ENCODE measurements at places on chromosomes 6 and 20. TPM values are rescaled to one million over a fixed set of nuclear protein-coding genes. Genes with fewer than 3 reads are reported as not detected.

EYA4 gene
- total RNA-seq, result 1.7 TPM

MTG2 gene
- 24.6 TPM for total RNA-seq

- no peak for DNase-seq
- no peaks in the 10 kb centered on the region for H3K36me3 ChIP-seq
- no peaks in the 10 kb centered on the region for H3K27me3 ChIP-seq
Measured at GRCh38 chr20:3404402-3404801, 3.1 kb downstream of the DNAAF9 start.

GRCh38 chr6:75224303-75224926, 18.6 kb upstream of the COL12A1 start:
- H3K27ac ChIP-seq, result no peak overlapping the region
- no peaks in the 10 kb centered on the region for H3K4me1 ChIP-seq
- DNase-seq, result no peak
- no peaks in the 10 kb centered on the region for H3K27me3 ChIP-seq
- H3K4me3 ChIP-seq, result no peak overlapping the region
- H3K36me3 ChIP-seq, result no peaks in the 10 kb centered on the region

RNF39 gene
- not detected for total RNA-seq

GPX5 gene
- total RNA-seq, result not detected

GRCh38 chr20:53163486-53163885, 191.3 kb downstream of the TSHZ2 start:
- no peak overlapping the region for H3K4me3 ChIP-seq
- no peak for DNase-seq
- H3K4me1 ChIP-seq, result no peaks in the 10 kb centered on the region
- H3K27ac ChIP-seq, result no peak overlapping the region
- no peaks in the 10 kb centered on the region for H3K27me3 ChIP-seq
- H3K36me3 ChIP-seq, result no peaks in the 10 kb centered on the region

- no peak overlapping the region for H3K4me3 ChIP-seq
- DNase-seq, result no peak
- H3K4me1 ChIP-seq, result no peaks in the 10 kb centered on the region
- H3K36me3 ChIP-seq, result no peaks in the 10 kb centered on the region
- H3K27ac ChIP-seq, result no peak overlapping the region
- no peaks in the 10 kb centered on the region for H3K27me3 ChIP-seq
Measured at GRCh38 chr6:168862346-168862980, 391.2 kb downstream of the THBS2 start.

DNA sequence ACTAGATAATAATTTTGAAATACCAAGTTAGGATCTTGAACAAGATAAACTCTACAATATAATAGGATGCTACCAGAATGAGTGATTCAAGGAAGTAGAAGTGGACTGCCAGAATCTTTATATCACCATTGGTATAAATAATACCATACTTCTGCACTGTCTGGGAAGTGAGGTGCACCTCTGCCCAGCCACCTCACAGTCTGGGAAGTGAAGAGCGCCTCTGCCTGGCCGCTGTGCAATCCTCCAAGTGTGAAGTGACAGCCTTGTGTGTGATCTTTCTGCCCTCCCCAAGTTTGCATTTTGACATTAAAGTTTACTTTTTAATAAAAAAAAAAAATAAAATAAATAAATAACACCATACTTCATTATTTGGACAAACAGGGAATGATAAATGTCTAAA, 18.8 kb downstream of the LATS1 start:
- peaks cover 2% of the 10 kb centered on the region for H3K36me3 ChIP-seq
- no peak for DNase-seq
- no peak overlapping the region for H3K4me3 ChIP-seq
- H3K4me1 ChIP-seq, result no peaks in the 10 kb centered on the region
- H3K27ac ChIP-seq, result no peak overlapping the region
- H3K27me3 ChIP-seq, result no peaks in the 10 kb centered on the region

DNA sequence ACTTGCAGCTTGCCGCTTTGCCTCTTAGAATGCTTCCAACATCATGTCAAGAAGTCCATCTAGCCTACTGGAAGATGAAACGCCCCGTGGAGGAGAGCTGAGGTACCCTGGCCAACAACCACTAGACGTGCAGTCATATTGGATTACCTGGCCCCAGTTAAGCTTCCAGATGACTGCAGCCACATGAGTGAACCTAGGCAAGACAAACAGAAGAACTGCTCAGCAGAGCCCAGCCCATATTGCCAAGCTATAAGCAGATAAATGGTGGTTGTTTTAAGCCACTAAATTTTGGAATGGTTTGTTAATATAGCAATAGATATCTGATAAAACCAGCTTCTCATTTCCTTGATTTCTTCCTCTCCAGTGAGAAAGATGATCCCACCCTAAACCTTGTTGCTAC, 4.7 kb upstream of the DLK2 start:
- H3K4me3 ChIP-seq, result no peak overlapping the region
- H3K4me1 ChIP-seq, result no peaks in the 10 kb centered on the region
- no peaks in the 10 kb centered on the region for H3K36me3 ChIP-seq
- no peak overlapping the region for H3K27ac ChIP-seq
- DNase-seq, result no peak

MEP1A gene
- total RNA-seq, result not detected

DNA sequence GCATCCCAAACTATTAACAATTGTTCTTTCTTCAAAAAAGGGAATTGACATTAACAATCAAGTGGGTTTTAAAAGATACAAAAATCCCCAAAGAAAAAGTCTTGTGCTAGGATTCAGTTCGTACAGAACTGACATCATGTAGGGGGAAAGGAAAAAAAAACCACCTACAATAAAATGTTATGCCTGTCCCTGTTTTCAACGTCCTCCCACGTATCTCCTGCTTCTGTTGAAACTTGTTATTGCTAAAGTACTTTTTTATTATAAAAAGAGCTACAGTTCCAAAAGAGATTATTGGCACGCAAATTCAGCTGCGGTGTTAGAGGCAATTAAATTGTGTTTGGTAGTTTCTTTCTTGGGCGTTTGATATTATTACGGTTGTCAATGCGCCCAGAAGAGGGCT, 102.8 kb upstream of the PHACTR1 start:
- no peak for DNase-seq
- no peak overlapping the region for H3K4me3 ChIP-seq
- H3K36me3 ChIP-seq, result no peaks in the 10 kb centered on the region
- no peaks in the 10 kb centered on the region for H3K4me1 ChIP-seq
- H3K27me3 ChIP-seq, result no peaks in the 10 kb centered on the region

NDUFAF5 gene
- 27.0 TPM for total RNA-seq

GRCh38 chr6:83696674-83697073, 12.2 kb downstream of the SNAP91 start:
- peaks cover 1% of the 10 kb centered on the region for H3K4me1 ChIP-seq
- no peaks in the 10 kb centered on the region for H3K27me3 ChIP-seq
- H3K27ac ChIP-seq, result no peak overlapping the region
- no peak for DNase-seq

GNAS-AS1 gene
- 1.2 TPM for total RNA-seq

ADGRF5 gene
- 34.6 TPM for total RNA-seq

GRCh38 chr6:70717038-70717801, 49.5 kb downstream of the SMAP1 start:
- no peak overlapping the region for H3K27ac ChIP-seq
- H3K4me3 ChIP-seq, result no peak overlapping the region
- no peaks in the 10 kb centered on the region for H3K36me3 ChIP-seq
- DNase-seq, result no peak
- no peaks in the 10 kb centered on the region for H3K27me3 ChIP-seq
- H3K4me1 ChIP-seq, result peaks cover 1% of the 10 kb centered on the region

DNA sequence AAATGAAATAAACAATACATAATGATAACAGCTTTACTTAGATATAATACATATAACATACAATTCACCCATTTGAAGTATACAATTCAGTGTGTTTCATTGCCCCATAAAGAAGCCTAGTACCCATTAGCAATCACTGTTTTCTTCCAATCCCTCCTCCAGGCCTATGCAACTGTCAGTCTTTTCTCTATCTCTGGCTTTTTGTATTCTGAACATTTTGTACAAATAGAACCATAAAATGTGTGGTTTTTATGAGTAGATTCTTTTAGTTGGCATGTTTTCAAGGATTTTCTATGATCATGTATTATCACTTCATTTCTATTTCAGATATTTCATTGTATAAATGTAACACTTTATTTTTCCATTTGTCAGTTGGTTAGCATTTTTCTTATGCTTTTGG, 54.6 kb upstream of the MYO6 start:
- no peaks in the 10 kb centered on the region for H3K4me1 ChIP-seq
- no peak overlapping the region for H3K27ac ChIP-seq
- H3K27me3 ChIP-seq, result no peaks in the 10 kb centered on the region

WFDC5 gene
- total RNA-seq, result not detected

DNA sequence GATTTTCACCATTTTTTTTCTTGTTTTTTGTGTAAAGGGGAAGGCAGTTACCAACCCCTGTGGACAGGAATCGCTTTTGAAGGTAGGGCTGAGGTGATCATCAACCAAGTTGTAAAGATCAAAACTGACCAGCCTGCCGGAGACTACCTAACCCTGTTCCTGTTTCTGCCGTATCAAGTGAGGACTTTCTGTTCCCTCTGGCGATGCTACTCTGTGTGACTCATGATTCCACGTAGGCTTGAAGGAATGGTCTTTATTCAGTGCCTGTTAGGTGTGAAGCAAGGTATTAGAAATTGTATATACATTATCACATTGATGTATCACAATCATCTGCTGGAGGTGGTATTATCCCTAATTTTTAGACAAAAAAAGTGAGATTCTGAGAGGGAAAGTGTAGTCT, 161.3 kb downstream of the SOX4 start:
- H3K27ac ChIP-seq, result no peak overlapping the region
- H3K27me3 ChIP-seq, result no peaks in the 10 kb centered on the region
- no peaks in the 10 kb centered on the region for H3K36me3 ChIP-seq
- H3K4me3 ChIP-seq, result no peak overlapping the region
- H3K4me1 ChIP-seq, result no peaks in the 10 kb centered on the region
- DNase-seq, result no peak

- DNase-seq, result peak; percentile 80
- H3K27me3 ChIP-seq, result no peaks in the 10 kb centered on the region
- H3K27ac ChIP-seq, result peak overlapping the region; percentile 60
- no peaks in the 10 kb centered on the region for H3K4me1 ChIP-seq
- H3K4me3 ChIP-seq, result peak overlapping the region; percentile 87
Measured at GRCh38 chr6:32189742-32190053, 304 bp downstream of the PBX2 start.

GRCh38 chr6:41371992-41372831, 36.8 kb downstream of the NCR2 start:
- no peaks in the 10 kb centered on the region for H3K4me1 ChIP-seq
- no peaks in the 10 kb centered on the region for H3K27me3 ChIP-seq
- no peak for DNase-seq
- no peak overlapping the region for H3K27ac ChIP-seq

DNA sequence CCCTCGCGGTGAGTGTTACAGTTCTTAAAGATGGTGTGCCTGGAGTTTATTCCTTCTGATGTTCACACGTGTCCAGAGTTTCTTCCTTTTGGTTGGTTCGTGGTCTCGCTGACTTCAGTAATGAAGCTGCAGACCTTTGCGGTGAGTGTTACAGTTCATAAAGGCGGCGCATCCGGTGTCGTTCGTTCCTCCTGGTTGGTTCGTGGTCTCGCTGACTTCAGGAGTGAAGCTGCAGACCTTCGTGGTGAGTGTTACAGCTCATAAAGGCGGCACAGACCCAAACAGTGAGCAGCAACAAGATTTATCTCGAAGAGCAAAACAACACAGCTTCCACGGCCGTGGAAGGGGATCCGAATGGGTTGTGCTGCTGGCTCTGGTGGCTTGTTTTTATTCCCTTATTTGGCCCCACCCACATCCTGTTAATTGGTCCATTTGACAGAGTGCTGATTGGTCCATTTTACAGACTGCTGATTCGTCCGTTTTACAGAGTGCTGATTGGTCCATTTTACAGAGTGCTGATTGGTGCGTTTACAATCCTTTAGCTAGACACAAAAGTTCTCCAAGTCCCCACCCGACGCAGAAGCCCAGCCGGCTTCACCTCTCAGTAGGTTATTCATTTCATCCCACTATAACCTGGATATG, 48.2 kb upstream of the ARG1 start:
- no peak overlapping the region for H3K27ac ChIP-seq
- DNase-seq, result no peak
- no peak overlapping the region for H3K4me3 ChIP-seq

C4B gene
- total RNA-seq, result 225 TPM

DNA sequence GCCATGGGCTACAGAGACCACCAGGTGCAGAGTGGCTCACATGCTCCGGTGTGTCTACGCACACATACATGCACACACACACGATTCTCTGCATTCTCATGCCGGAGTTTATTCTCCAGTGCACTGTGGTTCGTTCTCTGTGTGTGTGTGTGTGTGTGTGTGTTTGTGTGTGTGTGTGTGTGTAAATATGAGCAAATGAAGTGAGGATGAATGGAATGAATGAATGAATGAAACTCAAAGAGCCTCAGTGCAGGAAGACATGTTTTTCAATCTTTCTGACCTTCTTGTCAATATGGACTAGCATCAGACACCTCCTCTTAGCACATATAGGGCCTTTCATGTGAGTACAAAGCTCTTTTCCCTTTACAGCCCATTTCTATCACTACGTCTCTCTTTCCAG, 1.6 kb downstream of the TMEM74B start:
- no peak overlapping the region for H3K4me3 ChIP-seq
- H3K36me3 ChIP-seq, result no peaks in the 10 kb centered on the region
- H3K27ac ChIP-seq, result no peak overlapping the region
- no peaks in the 10 kb centered on the region for H3K4me1 ChIP-seq

- H3K4me3 ChIP-seq, result no peak overlapping the region
- DNase-seq, result peak; percentile 88
- H3K4me1 ChIP-seq, result no peaks in the 10 kb centered on the region
- no peaks in the 10 kb centered on the region for H3K36me3 ChIP-seq
Measured at GRCh38 chr20:62617711-62618483, 24.4 kb upstream of the SLCO4A1 start.

HTR1E gene
- total RNA-seq, result not detected

- no peak overlapping the region for H3K27ac ChIP-seq
- no peak for DNase-seq
- H3K4me1 ChIP-seq, result no peaks in the 10 kb centered on the region
- H3K36me3 ChIP-seq, result no peaks in the 10 kb centered on the region
Measured at GRCh38 chr6:157294654-157295053, 28.7 kb downstream of the TMEM242 start.

DNA sequence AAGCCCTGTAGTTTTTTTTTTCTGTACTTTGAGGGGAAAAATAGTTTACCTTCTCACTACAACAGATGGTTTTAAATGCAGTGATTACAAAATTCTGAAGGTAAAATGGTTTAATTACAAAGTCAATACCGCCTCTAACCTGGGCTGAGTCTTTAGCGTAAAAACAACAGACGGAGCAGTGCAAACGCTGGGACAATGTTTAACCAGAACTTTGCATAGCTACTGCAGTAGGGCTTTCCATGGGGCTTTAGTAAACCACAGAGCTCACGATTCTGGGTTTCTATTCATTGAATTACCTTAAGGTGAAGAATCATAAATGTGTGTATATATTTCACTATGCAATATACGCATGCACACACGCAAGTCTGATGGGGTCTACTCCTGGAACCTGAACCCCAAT, 77.9 kb downstream of the RFX6 start:
- H3K36me3 ChIP-seq, result no peaks in the 10 kb centered on the region
- H3K4me1 ChIP-seq, result no peaks in the 10 kb centered on the region
- DNase-seq, result no peak
- H3K27me3 ChIP-seq, result no peaks in the 10 kb centered on the region
- no peak overlapping the region for H3K27ac ChIP-seq

- H3K27ac ChIP-seq, result no peak overlapping the region
- H3K27me3 ChIP-seq, result no peaks in the 10 kb centered on the region
- DNase-seq, result no peak
Measured at GRCh38 chr6:69915346-69915745, 49.0 kb downstream of the COL19A1 start.

All from aorta (tissue), 5 donors.